NCI-H1694 treated with DMSO at 0.1 percent for 48 hours (cell line): ENCODE measurements at places on chromosomes 2 and 18.

- no peak for DNase-seq
Observed at GRCh38 chr2:233267516-233268245, 16.2 kb downstream of the ATG16L1 start.

GRCh38 chr2:69674316-69674670 is 30.8 kb upstream of the AAK1 start:
- no peak for DNase-seq

DNA sequence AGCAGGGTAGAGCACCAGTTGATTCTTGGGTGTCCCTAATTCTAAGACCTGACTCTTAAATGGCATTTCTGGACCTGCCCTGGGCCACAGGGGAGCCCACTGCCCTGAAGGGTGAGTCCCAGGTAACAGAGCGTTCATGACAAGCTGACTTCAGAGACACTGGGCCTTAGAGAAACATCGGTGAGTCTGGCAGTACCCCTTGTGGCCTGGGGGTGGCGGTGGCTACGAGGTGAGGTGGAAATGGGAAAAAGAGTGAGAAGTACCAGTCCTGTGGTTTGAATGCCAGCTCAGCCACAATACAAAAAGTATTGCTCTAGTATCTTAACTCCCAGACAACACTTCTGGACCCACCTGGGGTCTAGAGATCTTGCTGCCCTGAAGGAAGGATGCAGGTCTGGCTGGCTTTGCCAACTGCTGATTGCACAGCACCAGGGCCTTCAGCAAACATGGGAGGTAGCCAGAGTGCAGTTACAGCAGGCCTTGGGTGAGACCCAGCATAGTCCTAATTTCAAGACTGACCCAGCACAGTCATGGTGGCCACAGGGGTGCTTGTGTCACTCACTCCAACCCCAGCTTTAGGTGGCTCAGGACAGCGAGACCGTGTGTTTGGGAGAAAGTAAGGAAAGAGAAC is 44.5 kb downstream of the USP34 start:
- peak; percentile 21 for DNase-seq

- no peak for DNase-seq
Observed at GRCh38 chr2:130762031-130762909, 6.9 kb downstream of the AMER3 start.

DNA sequence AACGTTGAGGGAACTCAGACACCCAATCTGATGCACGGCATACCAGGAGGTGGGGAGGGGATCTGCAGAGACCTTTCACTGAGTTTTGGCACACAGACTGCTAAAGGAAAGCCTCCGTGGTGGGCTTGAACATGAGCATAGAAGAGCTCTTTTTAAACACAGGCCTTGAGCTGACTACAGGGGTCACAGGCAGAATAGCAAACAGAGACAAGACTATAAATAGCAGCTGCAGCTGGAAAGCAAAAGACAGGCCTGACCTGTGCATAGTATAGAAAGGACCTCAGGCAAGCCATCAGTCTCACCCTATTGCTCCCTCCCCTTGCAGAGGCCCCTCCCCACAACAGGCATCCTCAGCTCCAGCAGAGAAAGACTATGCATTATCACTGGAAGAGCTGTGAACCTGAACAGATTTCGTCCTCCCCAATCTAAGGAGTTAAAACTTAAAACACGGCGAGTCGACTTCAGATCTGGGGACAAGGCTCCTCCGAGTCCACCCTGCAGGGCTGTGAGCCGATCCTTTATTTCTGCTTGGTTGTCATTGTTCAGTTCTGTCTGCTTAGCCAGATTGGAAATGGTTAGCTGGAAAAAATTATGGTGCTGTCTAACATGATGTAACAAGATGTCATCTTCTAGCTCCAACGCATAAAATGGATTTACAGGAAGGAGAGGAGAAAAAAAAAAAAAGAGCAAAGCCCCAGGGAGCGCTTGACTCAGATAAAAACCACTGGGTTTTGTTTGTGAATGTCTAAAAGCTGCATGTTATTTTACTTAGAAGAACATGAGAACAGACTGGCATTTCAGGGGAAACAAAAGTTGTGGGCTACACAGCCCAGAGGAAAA is 25.2 kb upstream of the LCLAT1 start:
- DNase-seq = no peak

DNA sequence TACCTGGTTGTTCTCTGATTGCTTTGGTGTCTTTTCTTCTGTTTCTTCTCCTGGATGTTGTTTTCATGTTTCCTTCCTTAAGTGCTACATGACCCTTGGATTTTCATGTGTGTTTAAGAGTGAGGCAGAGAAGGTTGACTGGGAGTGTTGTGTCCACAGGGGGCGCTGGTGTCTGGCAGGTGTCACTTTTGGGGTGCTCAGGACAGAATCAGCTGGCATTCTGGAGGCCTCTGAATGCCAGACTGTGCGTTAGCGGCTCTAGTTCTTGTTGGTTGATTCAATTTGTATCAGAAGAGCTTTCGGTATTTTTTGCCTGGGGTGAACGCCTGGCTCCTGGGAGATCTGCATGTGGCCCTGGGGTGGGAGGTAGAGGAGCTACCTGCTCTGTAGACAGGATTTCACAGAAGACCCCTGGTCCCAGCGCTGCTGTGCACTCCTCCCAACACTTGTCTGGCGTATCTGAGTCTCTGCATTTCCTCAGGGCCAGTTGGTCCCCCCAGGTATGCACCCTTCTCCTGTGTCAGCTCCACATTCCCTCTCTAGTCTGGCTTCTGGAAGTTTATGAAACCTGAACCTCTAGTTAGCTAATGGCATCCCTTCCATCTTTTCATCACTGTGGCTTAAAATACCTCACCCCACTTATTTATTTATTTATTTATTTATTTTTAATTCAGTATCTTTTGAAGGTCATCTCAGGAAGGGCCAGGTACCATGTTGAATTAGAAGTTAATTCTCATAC is 1.1 kb downstream of the GREB1 start:
- no peak for DNase-seq

- no peak for DNase-seq
Observed at GRCh38 chr2:65291216-65292105, 63.8 kb downstream of the ACTR2 start.

- no peak for DNase-seq
Observed at GRCh38 chr2:235206980-235207579, 255.3 kb downstream of the SH3BP4 start.

DNA sequence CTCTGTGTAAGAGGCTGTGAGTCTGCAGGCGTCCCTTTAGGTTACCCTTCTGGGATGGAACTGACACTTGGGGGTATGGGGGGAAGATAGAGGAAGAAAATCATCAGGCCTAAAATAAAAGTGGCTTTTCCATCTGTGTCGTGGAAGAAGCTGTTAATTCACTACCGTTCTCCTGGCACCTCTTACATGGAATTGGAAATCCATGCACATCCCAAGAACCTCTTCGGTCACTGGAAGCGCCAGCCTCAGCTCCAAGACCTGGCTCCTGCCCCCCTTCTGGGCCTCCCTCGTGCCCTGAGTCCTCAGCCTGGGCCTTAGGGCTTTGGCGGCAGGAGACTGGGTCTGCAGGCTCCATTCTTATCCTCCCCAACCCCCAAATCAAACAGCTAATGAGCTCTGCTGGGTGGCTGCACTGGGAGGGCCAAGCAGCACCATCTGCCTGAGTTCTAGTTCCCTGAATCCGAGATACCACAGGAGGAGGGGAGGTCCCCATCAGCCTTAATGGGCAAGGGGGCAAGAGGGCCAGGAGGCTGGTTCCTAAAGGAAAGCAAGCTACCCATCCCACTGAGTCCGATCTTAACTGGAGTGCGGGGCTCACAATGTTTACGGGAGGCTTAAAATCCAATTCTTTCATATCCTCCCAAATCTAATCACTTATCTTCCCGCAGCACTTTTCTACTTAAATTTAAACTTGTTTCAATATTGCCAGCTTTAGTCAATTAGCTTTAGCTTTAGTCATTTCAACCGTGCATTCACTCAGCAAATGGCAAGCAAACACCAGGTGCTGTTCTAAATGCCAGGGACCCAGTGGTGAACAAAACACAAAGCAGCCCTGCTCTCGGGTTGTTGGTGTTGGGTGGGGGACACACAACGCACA is 52.8 kb downstream of the FAM178B start:
- peak; percentile 96 for DNase-seq

DNA sequence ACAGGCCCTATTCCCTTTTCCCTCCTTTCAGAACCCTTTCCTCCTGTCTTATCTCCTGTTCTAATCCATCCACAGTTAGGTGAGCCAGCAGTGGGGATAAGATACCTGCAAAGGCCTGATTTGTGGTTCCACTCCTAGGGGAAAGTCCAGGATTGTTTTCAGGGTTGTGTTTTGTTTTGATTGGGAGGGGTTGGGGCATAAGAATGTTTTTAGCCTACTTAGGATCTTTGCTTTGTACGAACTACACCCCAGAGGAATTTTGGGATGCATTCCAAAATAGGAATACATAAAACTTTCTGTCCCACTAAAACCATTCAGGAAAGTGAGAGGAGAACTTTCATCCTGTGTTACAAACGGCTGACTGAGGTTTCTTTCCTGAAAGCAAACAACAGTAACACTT is 150.8 kb upstream of the PGAP1 start:
- DNase-seq = no peak

GRCh38 chr2:162002623-162003235 is 71.3 kb downstream of the DPP4 start:
- DNase-seq = peak; percentile 40

DNA sequence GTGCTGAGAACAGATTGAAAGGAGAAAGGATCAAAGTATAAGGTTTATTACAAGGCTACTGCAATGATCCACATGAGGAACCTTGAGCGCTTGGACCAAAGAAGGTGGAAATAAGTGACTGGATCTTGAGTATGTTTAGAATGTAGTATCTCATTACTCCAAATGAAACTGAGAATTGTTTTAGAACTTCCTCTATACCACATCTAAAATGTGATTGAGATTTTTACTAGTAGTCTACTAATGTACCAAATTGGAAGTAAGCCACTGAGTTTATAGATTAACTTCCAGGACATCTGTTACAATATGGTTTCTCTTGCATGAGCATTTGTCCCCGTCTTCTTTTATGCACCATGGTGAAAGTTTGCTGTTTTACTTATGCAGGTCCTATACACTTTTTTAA is 300.5 kb downstream of the SUCLG1 start:
- DNase-seq = no peak

DNA sequence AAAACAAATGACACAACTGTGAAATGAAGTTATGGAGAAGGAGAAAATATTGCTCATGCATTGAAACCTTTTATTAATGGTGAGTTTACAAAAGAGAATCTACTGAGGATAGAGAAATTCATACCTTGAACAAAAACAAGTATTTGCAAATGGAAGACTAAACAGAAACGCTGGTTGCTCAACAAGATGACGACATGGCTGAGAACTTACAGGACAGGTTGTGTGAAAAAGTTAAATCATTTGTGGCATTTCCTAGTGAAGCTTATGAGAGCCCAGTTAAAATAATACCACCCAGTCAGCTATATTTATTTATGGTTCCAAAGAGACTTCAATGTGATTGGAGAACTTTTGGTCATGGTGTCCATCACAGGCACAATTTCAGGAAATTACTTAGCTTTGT is 148.6 kb upstream of the PKDCC start:
- no peak for DNase-seq

DNA sequence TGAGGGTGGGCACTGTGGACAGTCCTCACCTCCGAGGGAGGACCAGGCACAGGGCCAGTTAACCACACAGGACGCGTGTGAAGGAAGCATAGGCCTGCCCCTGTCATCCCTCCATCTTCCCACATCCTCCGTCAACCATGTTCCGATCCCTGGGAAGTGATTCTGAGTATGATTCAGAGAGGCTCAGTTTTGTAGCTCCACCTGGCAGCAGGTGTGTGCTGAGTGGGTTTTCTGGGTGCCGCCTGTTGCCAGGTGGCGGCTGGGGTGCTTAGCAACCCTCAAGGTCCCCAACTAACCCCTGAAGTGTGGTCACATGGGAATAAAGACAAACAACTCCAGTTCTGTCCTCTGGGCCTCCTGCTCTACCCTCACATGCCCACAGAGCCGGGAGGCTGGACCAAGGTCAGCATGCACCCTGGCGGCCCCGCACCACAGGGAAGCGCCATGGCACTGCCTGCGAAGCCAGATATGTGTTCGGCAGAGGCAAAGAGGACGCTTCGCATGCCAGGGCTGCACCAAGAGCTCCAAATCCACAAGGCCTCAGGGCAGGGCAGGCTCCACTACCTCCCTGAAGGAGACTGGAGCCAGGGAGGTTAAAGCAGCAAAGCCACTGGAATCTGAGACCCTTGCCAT is 60.0 kb downstream of the ADCY3 start:
- DNase-seq = no peak

DNA sequence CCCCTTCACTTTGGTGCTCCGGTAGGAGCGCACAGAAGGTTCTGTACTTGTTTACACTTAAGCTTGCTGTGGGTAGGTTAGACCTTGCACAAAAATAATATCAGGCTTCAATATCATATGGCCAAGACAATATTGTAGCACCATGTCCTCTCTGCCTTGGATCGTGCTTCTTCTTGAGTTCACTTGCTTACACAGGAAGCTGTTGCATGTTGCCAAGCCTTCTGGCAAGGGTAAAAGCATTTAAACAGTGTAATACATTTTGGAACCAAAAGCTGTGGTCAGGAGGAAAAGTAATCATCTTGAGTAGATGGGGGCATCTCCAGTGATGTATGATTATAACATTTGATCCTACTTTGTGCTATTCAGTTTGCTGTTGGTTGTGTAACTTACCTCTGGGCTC is 197.5 kb downstream of the LTBP1 start:
- no peak for DNase-seq

DNA sequence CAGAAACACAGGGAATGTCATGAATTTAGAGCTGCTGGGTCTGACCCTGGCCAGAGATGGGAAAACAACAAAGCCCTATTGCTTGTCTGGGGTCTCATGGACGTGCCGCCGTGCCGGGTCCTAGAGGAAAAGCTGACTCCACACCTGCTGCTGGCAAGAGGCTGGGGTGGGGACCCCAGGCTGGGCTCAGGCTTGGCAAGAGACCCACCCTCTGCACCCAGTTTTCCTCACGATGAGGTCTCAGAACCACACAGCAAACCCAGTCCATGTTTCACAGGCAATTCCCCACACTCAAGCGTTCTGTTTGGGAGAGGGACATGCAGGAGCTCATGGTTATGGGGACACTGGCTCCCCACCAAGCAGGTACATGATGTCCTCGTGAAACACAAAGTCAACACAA is 367.3 kb upstream of the SALL3 start:
- no peak for DNase-seq

GRCh38 chr2:203824057-203824456 is 43.5 kb upstream of the CTLA4 start:
- DNase-seq = no peak
